ENCODE measurements at places on chromosomes 5 and 9.

DNA sequence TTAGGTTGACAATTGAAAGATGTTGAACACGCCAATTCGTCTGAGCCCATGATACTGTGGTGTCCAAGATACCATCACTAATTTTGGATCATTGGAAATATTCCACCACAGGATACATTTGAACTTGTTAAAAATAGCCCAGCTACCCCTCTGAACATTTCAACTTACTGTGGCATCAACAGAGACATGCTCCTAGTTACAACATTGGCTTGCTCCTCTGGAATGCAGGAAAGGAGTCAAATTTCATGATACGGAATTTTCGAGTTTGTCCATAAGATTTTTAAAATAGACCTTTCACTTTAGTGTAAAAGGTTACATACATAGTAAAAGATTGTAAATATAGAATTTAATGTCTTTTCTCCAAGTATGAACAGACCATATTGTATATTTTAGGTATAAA lies 12.8 kb downstream of the SEMA5A start:
- no peak for DNase-seq

DNA sequence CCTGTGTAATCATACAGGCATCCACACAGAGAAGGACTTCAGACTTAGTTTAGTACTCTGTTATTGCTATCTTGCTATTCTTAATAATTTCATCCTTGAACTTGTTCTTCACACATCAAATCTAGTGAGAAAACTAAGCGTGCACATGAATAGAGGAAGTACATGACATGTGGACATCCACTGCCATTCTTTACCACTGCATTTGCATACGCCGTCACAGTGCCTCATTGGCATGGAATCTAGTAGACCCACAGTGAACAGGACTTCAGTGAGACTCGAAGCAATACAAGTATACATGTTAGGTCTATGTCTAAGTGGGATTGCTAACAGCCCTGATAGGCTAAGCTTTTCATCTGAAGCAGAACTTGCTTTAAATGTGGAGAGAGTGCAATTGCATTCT lies 592.1 kb downstream of the TLE4 start:
- DNase-seq = no peak

- no peak for DNase-seq
Measured at GRCh38 chr5:142276517-142276916, 48.3 kb downstream of the SPRY4 start.

- no peak for DNase-seq
Measured at GRCh38 chr9:16912197-16912596, 41.7 kb upstream of the BNC2 start.

DNA sequence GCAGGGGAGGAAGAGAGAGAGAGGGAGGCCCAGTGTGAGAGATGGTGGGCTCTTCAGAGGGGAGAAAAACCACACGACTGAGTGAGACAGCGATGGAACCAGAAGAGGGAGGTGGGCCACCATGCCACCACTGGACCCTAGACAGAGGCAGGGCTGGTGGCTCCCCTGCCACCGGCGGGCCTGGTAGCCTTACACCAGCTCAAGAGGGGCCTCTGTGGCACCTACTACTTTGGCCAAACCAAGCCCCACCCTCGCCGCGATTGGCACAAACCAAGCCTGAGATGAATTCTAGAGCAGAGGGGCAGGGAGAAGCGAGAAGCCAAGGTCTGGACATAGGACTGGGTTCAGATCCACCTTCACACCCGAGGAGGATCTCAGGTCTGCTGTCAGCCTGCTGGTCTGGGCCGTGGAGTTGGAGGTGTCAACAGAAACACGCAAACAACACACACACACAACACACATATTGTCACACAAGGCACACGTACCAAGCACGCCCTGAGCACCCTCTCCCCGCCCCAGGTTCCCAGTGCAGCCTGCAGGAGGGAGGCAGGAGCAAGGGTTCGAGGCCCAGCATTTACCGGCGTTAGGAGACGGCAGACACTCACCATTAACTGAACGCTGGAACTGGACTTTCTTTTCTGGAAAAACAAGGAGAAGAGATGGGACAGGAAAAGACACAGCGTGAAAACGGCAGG lies 49.4 kb downstream of the SLC6A7 start:
- DNase-seq = no peak

DNA sequence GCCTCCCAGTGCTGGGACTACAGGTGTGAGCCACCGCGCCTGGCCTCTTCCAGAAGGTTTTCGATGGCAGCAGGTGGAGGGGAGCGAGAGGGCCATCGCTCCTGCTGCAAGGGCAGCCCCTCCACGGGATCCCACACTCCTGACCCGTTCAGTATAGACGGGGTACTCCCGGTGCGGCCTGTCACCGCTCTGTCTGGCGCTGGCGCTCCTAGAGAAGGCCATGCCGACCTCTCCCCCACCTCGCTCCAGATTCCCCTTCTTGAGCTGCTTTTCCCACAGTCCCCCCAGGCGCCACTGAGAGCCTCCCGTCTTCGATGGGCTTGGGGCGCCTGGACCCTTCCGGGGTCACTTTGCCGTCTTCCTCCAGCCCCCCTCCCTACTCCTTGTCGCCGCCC lies 4.3 kb upstream of the SQSTM1 start:
- DNase-seq = no peak

- DNase-seq = peak; percentile 39
Measured at GRCh38 chr5:157602505-157602904, 26.9 kb upstream of the ADAM19 start.

DNA sequence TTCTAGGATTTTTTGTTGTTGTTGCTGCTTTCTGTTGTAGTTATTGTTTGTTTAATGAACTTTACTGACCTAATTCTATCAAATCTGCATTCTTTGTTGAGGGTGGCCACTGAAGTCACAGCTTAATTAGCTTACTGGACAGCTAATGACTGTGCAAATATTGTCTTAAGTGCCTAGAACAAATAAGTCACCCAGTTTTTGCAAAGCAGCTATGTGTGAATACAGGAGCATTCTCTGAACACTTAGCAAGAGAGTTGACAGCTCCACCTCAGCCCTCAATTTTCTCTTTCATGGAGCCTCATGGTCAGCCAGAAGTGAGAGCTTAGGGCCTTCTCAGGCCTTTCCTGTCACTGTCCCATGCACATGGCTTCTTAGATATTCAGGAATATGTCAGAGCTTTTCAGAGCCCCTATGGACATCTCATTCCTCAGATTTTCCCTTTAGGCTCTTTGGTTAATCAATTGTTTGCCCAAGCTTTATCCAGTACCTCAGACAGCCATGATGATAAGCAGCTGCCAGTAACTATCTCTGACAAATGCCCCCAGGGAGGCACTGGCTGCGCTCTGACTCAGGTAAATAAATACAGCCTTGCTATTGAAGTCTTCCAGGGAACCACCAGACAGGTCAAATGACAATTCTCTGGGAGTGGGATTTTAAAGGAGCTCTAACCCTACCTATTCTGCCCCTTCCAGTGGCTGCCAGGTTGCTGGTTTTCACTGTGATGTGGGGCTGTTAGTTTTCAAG lies 241.4 kb upstream of the IL12B start:
- DNase-seq = no peak

DNA sequence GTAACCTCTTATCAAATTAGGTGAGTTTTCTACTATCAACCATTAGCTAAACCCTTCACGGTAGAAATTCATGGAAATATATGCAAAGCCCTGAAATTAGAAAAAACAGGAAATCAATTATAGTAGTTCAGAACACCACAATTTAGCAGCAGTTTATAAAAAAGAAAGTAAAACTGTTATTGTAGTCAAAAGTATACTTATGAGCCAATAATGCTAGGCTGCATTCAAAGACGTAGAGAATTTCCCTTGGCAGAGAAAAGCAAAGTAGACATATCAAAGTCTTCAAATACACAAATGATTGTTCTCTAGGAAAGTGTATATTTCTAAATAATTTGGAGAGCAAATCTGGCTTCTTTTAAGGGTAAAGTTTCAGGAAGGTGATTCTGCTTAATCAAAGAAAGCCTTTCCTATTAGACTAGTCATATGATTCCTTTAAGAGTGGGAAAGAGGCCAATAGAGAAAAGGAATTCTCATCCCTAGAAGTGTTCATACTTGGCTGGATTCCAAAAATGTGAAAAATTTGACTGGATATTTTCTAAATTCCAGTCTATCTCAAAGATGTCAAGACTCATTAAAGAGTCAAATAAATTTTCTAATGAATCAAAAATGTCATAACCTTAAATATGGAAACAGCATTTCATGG lies 185.5 kb downstream of the SMC2 start:
- no peak for DNase-seq

- DNase-seq = no peak
Measured at GRCh38 chr5:7088849-7089248, 307.1 kb upstream of the ADCY2 start.

- DNase-seq = no peak
Measured at GRCh38 chr5:23820765-23821471, 313.5 kb downstream of the PRDM9 start.

DNA sequence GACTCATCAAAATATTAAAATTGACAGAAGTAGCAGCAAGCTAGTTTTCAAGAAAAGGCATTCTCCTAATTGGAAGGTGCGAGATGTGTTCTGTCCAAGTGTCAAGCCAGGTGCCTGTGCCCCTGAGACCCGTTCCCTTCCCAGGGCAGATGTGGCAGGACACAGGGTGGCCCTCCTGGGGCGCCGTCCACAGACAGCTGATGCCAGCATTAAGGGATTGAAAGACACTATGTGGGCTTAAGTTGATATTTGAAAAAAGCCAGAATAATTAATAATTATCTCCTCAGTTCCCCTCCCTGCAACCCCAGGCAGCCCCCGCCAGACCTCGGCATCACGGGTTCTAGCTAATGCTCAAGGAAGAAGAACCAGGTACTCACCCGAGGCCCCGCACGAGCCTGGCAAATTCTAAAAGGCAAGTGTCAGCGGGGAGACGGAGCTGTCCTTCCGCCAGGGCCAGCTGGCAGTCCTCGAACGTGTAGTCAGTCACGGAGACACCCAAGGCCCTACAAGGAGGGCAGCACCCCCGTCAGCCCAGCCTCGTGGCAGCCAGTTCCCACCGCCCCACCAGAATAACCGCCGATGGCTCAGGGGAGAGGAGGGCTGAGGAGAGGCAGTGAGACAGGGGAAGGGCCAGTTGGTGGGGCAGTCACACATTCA lies 29.1 kb upstream of the SLC6A3 start:
- DNase-seq = no peak

- no peak for DNase-seq
Measured at GRCh38 chr5:107601076-107601475, 69.7 kb downstream of the EFNA5 start.

- DNase-seq = no peak
Measured at GRCh38 chr9:136418182-136419091, 8.0 kb downstream of the PMPCA start.

- DNase-seq = no peak
Measured at GRCh38 chr5:126143622-126144021, 279.6 kb upstream of the GRAMD2B start.

DNA sequence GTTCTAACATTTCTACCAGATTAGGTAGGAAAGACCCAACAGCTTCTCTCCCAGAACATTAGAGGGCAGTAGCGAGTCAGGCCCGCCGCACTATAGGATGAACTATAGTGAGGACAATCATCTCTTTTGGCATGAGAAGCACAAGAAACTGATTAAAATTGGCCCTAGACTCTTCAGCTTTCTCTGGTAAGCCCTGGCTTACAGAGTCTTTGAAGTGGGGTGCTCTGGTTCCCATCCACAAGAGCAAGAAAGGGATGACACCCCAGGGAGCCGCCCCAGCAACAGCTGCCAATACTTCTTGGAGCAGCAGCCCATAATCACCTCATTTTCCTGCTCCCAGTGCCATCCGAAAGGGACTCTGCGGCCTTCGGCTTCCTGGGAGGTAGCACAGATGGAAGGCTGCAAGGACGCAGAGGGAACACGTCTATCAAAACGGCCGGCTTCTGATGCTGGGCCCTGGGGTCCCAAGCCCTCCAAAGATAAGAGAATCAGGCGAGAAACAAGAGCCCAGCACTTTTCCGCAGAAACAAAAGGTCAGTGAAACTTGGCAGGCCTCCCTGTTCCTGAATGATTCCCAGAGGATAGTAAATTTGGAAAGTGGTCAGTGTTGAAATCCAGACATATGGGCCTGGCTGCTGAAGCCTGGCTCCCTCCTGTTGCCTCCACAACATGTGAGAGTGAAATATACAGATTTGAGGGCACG lies 69.3 kb downstream of the HSD17B3 start:
- DNase-seq = peak; percentile 28

DNA sequence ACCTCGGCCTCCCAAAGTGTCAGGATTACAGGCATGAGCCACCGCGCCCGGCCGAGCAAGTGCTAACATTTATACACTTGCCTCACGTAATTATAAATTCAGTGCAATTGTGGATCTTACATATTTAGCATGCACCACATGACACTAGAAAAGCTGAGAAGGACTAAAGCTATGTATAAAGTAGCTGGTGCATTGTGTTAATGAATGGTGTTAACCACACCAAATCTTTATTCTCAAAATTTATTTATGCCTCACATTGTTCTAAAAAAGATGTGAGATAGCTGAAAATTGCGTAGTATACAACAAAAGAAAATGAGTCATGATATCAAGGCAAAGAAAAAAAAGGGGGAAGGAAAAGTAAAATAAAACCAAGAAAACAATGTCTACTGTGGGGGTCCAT lies 54.8 kb downstream of the GDA start:
- no peak for DNase-seq

DNA sequence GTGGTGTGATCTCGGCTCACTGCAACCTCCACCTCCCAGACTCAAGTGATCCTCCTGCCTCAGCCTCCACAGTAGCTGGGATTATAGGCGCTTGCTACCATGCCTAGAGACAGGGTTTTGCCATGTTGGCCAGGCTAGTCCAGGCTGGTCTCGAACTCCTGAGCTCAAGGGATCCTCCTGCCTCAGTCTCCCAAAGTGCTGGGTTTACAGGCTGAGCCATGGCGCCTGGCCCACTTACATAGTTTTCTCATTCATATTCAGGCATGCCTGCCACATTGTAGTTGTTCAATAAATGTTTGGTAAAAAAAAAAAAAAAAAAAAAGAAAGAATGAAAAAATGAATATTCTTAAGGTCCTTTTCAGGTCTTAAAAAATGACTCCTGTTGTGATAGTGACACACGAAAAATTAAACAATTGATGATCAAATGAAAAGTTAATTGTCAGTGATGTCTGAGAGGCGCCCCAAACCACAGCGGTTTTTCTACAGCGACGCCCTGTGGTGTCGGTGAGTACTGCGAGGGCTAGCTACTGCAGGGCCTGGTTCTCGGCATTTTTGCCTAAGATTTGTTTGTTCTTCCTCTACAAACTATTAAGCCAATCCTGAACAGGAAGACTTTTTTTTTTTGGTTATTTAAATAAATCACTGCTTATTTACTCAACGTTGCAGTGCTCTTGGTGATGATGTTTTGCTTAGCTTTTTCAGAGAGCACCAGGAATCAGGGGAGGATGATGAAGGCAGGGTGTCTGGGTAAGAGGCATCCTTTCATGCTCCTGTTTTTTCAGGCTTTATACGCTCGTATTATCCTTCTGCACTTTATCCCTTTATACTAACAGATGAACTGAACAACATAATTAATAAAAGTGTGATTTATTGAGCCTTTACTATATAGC lies 67.0 kb upstream of the DPYSL3 start:
- peak; percentile 32 for DNase-seq

- no peak for DNase-seq
Measured at GRCh38 chr5:14757850-14758249, 93.3 kb downstream of the OTULIN start.

DNA sequence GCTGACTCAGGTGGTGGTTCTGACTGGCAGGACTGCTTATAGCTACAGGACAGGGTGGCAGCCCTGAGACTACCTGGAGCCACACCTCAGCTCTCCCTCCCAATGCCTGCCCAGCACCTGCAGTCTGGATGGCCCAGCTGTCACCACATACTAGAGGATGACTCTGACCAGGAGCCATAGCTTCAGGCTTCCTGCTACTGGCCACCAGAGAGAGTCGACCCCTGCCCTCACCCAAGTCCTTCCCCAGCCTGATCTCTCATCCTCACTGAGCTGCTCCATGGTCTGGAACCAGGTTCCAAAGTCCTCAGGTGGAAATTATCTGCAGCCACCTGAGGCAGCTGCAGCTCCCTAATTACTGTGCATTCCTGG lies 25.6 kb upstream of the TDRD7 start:
- no peak for DNase-seq

Measured in activated naive CD8-positive, alpha-beta T cell treated with anti-CD3 and anti-CD28 coated beads for 36 hours (primary cell).